ENCODE measurements at places on chromosomes 2 and 18.
A peak's percentile ranks its signal among the peaks of the same experiment; 100 is the strongest.

GRCh38 chr2:230757476-230757875 lies 44.8 kb downstream of the CAB39 start:
- no peak for DNase-seq

DNA sequence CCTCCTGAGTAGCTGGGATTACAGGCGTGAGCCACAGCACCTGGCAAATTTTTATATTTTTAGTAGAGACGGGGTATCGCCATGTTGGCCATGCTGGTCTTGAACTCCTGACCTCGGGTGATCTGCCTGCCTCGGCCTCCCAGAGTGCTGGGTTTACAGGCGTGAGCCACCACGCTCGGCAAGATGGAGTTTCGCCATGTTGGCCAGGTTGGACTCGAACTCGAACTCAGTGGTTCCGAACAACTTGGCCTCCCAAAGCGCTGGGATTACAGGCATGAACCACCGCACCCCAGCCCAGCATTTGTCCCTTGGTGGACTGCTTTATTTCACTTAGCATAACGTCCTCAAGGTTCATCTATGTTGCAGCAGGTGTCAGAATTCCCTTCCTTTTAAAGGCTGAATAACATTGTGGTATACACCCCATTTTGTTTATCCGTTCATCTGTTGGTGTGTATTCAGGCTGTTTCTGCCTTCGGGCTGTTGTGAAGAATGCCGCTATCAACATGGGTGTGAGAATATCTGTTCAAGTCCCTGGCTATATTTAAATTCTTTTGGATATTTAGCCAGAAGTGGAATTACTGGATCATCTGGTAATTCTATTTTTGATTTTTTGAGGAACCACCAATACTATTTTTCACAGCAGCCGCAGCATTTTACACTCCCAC lies 1.2 kb upstream of the CENPA start:
- DNase-seq: no peak

DNA sequence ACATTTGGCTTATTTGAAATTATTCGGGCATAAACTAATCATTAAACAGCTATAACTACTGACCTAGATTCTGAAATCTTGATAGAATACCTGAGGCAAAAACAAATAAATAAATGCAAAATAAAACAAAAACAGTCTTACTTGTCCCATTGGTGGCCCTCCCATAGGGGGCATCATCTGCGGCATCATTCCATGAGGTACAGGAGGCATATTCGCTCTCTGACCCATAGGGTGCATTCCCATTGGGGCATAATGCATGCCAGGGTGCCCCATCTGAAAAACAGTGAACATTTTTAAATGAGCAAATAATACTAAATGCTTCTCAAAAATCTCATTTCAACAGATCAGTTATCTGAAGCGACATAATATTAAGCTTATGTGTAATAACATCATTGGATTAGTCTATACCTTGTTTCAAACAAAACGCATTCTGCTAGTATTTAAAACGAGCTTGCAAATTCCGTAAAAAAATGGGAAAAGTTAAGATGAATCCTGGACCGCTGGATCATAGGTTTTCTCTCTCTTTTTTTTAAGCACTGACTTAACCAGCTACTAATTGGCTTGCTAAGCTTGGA lies 1.3 kb downstream of the PRPF40A start:
- peak; percentile 59 for DNase-seq

- DNase-seq: no peak
Measured at GRCh38 chr2:180952082-180952481, 28.3 kb upstream of the UBE2E3 start.
